ENCODE measurements at places on chromosomes 2 and 18.

DNA sequence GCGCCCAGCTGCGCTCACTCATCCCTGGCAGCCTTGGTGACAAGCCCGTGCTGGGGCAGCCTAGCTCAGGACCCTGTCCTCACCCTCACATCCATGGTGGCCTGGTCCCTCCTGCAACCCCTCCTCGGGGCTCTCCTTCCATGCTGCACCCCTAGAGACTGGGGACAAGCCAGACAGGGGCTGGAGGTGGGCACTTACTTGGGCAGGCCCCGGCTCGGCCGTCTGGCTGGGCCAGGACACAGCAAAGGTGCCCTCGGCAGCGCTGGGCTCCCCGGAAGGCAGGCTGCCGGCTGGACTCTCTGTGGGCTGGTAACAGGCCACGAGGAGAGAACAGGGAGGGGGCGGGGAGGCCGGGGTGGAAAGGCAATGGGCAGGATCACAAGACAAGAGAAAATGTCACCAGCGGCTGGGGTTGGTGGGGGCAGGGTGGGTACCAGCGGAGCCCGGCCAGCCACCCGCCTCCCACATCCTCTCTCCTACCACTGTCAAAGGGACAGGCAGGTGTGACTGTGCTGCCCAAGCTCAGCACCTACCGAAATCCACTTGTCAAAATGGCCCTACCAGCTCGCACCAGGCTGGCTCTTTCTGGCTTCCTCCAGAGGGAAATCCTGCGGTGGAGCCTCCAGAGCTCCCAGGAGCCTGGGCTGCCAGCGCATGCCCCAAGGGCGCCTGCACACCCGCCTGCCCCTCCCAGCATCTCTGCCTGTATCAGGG lies 54.7 kb downstream of the BIN1 start:
- DNase-seq = no peak

GRCh38 chr2:2563309-2563860 lies 232.3 kb upstream of the MYT1L start:
- DNase-seq = no peak

- peak; percentile 61 for DNase-seq
Observed at GRCh38 chr2:8090748-8091700, 590.8 kb upstream of the ID2 start.

- DNase-seq = no peak
Observed at GRCh38 chr2:2939078-2939795, 438.4 kb downstream of the EIPR1 start.

DNA sequence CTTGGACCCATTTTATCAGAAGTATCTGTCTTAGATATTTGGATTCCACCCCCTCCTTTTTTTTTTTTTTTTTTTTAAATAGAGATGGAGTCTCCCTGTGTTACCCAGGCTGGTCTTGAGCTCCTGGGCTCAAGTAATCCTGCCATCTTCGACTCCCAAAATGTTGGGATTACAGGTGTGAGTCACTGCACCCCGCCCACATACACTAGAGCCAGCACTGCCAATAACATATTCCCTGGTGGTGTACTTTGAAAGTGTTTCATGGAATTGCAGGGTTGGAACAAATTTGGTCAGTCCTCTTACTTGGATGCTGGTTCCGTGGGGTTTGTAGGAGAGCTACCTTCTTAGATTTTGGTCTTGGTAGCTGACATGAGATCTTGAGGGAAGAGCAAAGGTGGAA lies 15.0 kb downstream of the PDCL3 start:
- DNase-seq = no peak

GRCh38 chr18:21826196-21826595 lies 85.6 kb downstream of the MIB1 start:
- no peak for DNase-seq

DNA sequence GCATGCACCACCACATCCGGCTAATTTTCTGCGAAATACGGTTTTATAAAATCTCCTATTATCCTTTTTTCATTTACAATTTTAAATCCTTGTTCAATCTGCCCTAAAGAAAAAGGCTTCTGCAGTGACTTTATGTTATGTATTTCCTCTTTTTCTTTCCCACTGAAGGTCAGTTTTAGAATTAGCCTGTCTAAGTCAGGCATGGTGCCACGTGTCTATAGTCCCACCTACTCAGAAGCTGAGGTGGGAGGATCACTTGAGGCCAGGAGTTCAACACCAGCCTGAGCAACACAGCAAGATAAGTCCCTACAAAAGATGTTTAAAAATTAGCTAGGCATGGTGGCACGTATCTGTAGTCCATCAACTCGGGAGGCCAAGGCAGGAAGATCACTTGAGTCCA lies 39.8 kb upstream of the TNFRSF11A start:
- DNase-seq = no peak

GRCh38 chr18:63534615-63535014 lies 7.6 kb upstream of the SERPINB12 start:
- DNase-seq = no peak

DNA sequence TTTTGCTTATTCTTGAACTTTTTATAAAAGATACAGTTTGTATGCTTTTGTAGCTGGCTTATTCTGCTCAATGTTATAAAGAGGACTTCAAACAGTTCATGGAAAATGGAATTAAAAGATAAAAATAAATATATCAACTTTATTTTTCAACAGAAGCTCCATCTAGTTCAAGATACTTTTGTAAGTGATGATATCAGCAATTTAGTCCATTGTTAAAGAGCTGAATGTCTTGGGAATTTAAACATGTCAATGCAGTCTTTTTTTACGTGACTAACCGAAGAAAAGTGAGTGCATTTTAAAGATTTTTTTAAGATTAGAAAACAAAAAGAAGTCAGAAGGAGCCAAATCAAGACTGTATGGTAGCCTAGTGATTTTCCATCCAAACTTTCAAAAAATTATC lies 85.4 kb upstream of the CHST9 start:
- DNase-seq = no peak

DNA sequence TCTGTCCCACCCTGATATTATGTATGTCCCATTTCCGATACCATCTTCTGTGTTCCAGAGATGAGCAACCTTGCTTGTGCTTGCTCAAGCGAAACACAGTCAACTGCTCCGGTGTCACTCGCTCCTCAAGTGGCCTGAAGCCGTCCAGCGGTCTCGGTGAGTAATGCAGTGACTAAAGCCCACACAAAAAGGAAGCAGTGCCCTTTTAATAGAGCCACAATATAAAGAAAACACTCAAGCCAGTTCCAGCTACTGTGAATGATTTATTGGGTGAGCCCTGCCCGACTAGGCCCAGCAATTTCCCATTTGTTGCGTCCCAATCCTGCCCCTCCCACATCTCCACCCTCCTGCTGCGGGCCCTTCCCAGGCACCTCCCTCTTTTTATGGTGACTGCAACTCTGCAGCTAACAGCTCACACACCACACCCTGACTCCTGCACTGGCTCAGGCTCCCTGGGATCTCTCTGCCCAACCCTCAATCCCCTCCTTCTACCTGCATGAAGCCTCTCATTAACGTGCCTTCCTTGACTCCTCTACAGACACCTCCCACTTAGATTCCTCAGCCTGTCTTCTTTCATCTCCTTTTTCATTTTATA lies 44.2 kb upstream of the DSC1 start:
- no peak for DNase-seq

- no peak for DNase-seq
Observed at GRCh38 chr2:216796115-216796840, 63.6 kb downstream of the TNP1 start.

DNA sequence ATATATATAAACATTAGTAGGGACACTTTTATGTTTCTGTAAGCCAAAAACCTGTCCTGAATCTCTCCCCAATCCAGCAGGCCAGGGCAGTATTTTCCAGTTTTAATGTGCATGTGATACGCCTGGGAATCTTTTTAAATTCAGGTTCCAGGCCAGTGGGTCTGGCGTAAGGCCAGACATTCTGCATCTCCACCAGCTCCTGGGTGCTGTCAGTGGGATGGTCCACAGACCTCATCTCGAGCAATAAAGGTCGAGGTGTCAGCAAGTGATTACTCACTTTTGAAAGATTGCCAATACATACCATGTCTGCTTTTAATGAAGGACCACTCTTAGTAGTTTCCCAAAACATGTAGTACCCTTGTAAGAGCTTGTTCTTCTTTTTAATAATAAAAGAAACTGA lies 189.9 kb upstream of the SH3BP4 start:
- DNase-seq = no peak

DNA sequence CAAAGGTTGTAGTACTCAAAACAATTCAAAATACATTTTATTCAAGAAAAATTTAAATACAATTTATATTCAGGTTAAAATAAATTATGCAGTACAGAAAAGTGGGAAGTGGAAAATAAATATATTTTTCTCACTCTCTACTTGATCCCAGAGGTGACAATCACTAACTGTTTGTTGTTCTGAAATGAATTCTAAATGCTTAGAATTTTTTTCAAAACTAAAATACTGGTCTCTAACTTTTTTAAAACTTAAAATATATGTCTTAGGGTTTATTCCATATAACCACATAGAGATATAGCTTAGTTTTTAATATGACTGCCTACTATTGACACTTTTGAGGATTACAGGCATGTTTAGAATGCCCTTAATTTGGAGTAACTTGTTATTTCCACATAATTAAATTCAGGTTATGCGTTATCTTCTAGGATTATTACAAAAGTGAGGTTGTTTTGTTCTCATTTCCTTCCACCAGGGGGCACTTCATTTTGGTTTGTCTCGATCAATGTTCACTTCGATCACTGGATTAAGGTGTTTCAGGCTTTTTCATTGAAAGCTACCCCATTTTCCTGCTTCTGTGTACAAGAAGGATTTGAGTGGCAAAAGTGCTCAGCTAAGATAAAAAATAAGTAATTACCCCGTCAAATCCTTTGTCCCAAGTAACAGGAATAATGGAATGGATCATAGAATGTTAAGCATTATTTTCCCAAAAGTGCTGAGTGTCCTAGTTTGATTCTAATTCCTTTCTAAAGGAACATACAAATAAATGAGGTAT lies 27.1 kb upstream of the TFPI start:
- DNase-seq = no peak

DNA sequence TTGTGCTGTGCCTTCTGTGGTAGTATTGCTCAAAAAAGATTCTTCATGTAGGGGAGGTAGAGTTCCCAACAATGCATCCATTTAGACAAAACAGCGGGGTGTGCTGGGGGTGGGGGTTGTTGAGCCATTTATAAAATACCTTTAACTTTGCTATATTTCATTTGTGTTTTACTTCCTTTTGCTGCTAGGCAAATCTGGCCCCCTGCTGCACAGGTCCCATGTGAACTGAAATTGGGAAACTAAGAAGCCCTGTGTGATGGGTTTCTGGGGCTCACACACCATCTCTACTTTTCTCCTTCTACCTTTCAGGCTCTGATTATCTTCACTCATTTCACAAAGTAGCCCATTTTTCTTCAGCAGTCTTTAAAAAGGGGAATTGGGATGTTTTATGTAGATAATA lies 52.7 kb upstream of the ITGA4 start:
- DNase-seq = no peak

DNA sequence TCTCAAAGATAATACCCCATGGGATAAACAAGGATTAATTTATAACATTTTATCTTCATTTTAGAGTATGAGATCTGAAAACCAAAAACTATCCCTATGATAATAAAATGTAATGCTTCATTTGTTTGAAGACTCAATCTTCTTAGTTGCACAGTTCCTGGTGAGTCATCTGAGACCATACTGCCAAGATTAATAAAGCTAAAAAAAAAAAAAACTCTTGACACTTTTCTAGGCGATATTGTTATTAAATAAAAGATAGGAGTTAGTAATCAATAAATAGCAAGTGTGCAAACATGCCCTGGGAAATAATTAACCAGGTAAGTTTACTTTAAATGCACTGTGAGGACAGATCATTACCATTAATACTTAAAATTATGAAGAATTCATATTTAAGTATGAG lies 83.9 kb downstream of the RPE start:
- no peak for DNase-seq

- DNase-seq = no peak
Observed at GRCh38 chr2:2014251-2014771, 270.0 kb upstream of the PXDN start.

DNA sequence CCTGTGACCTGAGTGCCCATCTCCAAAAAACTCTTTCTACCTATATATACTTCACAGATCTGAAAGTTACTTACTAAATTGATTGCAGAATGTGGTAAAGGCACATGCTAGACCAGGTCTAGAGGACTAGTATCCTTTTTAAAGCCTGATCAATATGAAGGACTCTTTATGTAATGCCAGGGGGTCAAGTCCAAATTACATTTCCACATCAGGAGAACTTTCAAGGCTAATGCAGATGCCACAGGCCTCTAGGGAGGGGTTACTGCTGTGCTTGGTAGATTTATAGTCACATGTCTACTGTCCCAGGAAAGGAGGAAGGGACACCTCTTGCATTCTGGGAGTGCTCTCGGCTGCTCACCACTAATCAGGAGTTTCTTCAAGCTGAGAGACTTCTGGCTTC lies 118.4 kb upstream of the NOSTRIN start:
- DNase-seq = no peak

GRCh38 chr2:52334185-52334584 lies 1302.3 kb upstream of the NRXN1 start:
- no peak for DNase-seq

GRCh38 chr2:181784556-181784955 lies 104.2 kb upstream of the NEUROD1 start:
- DNase-seq = no peak

GRCh38 chr2:47109680-47110079 lies 45.4 kb downstream of the STPG4 start:
- no peak for DNase-seq

DNA sequence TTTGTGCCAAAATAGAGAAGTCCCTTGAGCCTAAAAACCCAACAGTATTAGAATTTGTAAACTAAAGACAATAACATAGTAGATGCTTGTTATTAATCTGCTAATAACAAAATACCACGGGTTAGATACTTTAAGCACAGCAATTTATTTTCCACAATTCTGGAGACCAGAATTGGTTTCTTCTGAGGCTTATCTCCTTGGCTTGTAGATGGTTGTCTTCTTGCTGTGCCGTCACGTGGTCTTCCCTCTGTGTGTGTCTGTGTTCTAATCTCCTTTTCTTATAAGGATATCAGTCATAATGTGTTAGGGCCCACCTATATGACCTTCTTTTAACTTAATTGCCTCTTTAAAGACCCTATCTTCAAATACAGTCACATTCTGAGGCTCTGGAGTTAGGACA lies 260.1 kb downstream of the CYRIA start:
- no peak for DNase-seq

DNA sequence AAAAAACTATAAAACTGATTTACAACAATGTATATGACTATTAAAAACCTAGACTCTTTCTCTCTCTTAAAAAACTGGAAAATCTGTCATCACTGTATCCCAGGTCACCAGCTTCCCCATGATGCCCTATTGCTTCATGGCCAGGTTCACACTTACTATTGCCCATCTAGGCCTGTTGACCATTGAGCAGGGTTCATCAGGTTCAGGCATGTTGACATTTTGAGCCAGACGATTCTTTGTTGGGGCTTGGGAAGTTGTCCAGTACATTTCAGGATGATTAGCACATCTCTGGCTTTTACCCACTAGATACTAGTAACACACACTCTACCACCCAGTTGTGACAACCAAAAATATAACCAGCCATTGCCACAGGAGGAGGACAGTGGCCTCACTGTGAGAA lies 26.9 kb upstream of the RAB27B start:
- DNase-seq = no peak

All from AG04449 (cell line).